ENCODE measurements at places on chromosomes 1 and 21.

DNA sequence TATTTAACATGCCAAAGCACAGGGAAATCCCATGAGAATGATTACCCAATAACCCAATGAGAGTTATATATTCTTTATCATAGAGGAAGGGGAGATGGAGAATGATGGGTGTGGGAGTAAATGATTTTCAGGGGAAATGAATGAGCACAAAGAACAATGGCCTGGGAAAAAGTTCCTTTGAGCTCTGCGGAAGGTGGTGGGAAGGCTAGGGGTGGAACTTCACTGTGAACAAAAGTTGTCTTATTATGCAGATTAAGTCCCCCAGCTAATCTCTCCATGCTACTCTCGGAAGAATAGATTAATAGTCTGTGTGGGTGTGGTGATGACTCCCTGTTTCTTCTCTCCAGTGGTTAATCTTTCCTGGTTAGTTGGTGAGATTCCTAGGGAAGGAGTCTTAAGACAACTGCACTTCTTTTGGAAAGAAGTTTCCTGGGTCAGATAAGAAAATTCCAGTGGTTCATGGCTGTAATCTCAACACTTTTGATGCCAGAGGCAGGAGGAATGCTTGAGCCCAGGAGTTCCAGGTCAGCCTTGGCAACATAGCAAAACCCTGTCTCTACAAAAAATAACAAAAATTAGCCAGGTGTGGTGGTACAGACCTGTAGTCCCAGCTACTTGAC lies 71.6 kb downstream of the DNTTIP2 start:
- DNase-seq, result no peak

- DNase-seq, result no peak
Observed at GRCh38 chr1:230197644-230198567, 130.9 kb downstream of the GALNT2 start.

DNA sequence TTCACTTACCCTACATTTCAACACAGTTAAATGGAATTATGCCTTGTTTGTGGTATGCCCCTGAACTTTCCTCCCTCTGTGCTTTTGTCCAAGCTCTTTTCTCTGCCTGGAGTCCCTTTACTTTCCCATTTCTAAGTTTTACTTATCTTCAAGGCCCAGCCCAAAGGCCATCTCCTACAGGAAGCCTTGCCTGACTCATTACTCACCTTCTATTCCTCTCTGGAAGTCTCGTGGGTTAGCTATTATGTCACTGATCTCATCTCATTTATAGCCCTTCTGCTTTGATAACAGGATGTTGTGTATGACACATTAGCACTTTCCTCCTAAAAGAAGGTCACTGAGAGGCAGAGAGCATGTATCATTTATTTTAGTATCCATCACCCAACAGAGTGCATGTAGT lies 78.8 kb upstream of the CD1D start:
- DNase-seq, result no peak

DNA sequence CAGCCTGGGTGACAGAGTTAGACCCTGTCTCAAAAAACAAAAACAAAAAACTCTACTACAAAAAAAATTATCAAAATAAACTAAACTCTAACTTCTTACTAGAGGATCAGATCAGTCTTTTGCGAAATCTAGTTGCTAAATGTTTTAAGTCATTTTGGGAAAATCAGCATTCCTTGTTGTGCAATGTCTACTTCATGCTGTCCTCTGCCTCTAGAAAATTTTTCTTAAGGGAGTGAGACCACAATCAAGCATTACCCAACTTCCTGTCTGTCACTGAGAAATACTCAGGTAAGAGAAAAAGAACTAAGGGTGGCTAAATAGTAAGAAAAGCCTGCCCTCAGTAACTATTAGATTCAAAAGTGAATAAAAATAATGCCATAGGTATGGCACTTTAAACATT lies 67.2 kb upstream of the FOXD3 start:
- DNase-seq, result no peak

GRCh38 chr1:167043752-167044488 lies 46.3 kb downstream of the GPA33 start:
- peak; percentile 36 for DNase-seq

Data from stimulated activated CD8-positive, alpha-beta memory T cell treated with anti-CD3 and anti-CD28 coated beads, Interleukin-15, amount 100 ng/mL, for 4 hours (primary cell).